Stimulated activated CD8-positive, alpha-beta memory T cell treated with anti-CD3 and anti-CD28 coated beads, Interleukin-7, amount 100 ng/mL, for 1 hour (primary cell): ENCODE measurements at places on chromosomes 7 and 10.

DNA sequence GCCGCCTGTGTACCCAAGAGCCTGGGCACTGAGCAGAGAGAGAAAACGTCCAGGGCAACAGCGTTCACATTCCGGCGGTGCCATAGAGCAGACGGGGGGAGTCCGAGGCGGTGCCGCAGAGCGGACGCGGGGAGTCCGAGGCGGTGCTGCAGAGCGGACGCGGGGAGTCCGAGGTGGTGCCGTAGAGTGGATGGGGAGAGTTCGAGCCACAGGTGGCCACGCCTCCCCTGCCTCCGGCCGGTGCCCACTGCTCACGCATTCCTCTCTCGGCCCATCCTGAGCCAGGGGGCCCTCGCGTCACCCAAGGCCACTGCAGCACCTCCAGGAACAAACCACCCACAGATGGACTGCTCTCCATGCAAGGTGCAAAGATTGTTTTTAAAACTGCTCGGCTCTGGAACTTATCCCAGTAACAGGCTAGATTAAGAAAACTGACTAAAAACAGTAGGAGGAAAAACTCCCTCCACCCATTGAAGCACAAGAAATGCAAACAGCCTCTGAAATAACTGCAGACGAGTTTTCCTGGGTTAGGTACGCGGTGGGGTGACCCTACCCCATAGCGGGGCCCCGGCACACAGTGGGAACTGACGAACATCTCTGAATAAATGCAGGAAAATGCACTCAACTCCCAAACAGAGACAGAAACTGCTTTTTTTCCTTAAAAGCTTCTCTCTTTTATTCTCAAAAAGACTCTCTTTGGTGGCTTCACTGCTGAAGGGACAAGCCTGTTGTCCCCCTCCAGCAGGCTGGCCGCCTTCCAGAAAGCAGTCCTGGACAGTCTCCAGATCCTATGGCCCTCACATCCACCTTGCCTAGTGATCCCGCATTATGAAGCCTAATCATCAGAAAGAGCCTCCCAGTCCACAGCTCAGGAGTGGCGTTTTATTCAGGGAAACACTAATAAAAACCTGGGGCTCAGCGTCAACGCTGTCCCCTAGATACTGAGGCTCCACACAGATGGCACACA, 55.9 kb downstream of the DIP2C start:
- DNase-seq: no peak

GRCh38 chr10:116521424-116522290, 24.1 kb upstream of the PNLIP start:
- DNase-seq: no peak

DNA sequence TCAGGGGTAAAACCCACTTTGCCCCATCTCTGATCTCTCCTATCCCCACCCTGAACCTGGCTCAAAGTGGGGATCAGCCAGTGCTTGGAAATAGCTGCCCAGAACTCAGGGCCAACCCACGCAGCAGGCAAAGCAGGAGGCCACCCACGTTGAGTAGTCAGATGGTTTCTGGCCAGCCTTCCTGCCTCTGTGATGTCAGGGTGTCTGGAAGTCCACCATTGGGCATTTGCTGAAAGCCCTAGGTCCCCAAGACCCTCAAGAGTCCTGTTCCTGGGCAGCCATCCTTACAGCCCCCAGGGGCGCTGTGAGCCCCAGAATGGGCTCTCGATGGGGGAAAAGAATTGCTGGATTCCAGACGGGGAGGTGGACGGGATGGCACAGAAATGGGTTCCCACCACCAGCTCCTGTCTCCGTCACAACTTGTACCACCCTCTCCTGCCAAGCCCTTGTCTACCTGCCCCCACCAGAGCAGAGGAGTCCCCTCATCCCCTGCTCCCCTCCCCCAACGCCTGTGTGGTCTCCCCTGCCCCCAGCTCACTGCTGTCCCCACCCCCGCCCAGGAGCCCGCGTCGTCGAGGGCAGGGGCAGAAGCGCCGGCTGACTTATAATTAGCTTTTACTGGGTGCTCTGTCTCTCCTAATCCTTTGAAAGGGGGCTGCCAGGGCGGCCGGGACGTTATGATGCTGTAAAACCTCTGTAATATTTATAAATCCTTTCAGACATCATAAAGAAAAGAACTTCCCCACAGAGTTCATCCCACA, 3.9 kb downstream of the MYL10 start:
- DNase-seq: no peak

GRCh38 chr10:107618504-107618994, 454.0 kb upstream of the SORCS1 start:
- DNase-seq: no peak

GRCh38 chr7:30437823-30438574, 40.6 kb downstream of the NOD1 start:
- no peak for DNase-seq

- DNase-seq: no peak
These were observed 166.5 kb upstream of the COL1A2 start for GRCh38 chr7:94228223-94228622.

GRCh38 chr10:113036619-113037018, 86.6 kb downstream of the TCF7L2 start:
- DNase-seq: no peak
